ENCODE measurements at places on chromosomes 13 and 19.

DNA sequence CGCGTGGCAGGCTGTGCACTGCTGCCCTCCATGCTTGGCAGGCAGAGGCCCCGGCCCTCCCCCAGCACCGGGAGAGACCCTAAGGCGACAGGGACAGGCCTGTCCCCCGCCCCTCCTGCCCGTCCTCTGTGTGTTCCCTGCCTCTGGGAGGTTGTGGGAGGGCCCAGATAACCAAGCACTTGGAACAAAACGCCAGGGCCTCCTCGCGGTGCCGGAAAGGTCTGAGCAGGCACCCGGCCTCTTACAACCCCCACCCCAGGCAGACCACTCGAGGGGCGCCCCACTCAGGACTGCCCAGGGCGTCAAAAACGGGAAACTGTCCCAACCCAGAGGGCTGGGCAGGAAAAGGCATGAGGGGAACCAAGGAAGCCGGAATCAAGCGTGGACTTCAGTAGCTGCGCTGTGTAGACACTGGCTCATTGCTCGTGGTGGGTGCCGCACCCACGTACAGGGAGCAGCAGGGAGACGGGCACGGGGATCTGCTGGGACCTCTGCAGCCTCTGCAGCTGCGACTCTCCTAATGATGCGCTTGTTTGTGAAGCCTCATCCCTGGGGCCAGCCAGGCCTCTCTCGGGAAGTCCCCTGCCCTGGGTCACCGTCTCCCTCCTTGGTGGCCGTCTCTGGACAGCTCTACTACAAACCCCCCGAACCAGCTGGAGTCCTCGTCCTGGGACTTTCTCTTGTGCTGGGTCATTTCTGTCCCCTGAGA lies 20.0 kb downstream of the GNA11 start:
- DNase-seq: no peak

DNA sequence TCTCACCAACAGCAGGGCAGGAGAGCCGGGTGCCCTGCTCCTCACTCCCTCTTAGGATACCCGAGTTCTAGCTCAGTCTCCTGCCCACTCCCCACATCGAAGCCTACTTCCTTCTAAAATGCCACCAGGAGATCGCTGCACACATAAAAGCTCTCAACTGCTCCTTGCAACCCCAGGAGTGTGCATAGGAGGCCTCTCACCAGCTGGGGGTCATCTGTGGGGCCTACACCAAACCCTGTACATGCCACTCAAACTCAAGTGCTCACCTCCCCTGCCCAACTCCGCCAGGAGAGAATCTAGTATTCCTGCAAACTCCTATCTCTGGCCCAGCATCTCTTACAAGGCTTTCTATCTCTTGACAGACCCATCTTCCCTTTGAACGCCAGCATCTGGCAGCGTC lies 2.8 kb downstream of the SGTA start:
- no peak for DNase-seq

DNA sequence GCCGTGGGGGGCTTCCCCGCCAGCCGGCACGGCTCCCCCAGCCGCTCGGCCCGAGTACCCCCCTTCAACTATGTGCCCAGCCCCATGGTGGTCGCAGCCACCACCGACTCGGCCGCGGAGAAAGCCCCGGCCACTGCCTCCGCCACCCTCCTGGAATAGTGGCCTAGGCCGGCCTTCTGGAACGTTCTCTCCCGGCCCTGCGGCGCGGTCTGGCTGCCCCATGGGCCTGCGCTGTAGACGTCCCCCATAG lies 9.0 kb downstream of the C19orf25 start:
- DNase-seq: no peak

GRCh38 chr19:41172297-41173164 lies 20.5 kb upstream of the CYP2S1 start:
- DNase-seq: no peak

GRCh38 chr19:49104229-49104864 lies 9.8 kb upstream of the LIN7B start:
- DNase-seq: no peak

- DNase-seq: peak; percentile 81
Observed at GRCh38 chr19:48858984-48859710, 9.3 kb downstream of the PLEKHA4 start.

- DNase-seq: no peak
Observed at GRCh38 chr13:32150239-32150638, 118.7 kb downstream of the FRY start.

DNA sequence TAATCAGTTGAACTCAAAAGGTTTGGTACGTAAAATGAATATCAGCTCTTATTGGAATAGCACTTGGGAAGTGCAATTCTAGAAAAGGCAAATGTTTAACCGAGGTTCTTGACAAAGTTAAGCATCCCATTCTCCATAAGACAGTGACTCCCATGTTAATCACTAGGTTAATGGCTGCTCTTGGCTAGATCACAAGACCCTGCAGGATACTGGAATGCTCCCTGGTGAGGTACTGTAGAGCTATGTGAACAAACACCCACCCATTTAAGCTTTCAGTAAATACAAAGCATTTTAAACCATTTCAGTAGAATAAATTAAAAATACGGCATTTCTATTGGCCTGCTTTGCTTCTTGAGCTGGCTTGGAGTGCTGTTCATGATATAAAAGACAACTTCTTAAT lies 56.5 kb downstream of the TDRD3 start:
- no peak for DNase-seq

DNA sequence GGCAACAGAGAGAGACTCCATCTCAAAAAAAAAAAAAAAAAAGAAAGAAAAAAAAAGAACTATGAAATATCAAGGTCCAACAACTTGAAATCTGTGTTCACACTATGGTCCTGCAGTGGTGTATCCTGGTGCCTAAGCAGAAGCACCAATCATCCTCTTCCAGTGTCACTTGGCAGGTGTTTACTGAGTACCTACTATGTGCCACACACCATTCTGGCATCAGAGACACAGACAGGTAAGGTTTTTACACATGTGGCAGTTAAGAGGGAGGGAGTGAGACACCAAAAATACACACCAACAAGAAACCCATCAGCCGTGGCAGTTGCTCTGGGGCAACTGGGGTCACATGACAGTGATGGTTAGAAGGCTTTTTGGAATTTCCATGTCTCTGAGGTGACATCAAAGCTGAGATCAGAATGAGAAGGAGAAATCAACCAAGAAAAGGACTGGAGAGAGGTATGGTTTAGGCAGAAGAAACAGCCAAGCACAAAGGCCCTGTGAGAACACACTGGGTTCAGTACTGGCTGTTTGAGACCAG lies 17.6 kb downstream of the PBX4 start:
- DNase-seq: no peak

DNA sequence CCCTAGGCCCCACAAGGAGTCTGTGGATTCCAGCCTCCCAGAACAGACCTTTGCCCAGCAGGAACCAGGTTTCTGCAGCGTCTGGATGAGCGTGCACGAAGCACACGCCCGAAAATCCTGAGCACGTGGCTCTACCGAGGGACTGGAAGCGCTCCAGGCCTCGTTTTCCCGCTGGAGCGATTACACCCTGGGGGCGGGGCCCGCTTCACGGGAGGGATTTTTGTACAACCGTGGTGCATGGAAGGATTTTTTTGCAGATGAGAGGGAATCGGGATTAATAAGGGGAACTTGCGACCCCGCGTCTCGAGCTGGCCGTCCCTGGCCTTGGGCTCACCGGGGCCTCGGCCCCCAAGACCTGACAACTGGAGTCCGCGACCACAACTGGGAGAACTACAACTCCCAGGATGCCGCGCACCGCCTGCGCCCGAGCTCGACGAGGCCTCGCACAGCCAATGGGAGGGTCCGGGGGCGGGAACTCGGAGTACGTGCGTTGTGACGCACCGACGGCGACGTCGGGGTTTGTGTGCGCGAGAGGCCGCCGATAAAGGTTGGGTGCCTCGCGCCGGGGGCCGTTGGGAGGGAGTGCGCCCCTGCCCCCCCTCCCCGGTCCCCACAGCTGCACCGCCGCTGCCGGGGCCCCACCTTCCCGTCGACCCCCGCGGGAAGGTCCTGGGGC lies at the start of gene ZNF628:
Gene ZNF628, plus strand, starts transcription at position 518 of the 676 bp plus-strand sequence. CDS start 3,294 bp downstream, outside the sequence.
- DNase-seq: peak; percentile 99

- DNase-seq: no peak
Observed at GRCh38 chr13:48132961-48133360, 38.1 kb upstream of the MED4 start.

DNA sequence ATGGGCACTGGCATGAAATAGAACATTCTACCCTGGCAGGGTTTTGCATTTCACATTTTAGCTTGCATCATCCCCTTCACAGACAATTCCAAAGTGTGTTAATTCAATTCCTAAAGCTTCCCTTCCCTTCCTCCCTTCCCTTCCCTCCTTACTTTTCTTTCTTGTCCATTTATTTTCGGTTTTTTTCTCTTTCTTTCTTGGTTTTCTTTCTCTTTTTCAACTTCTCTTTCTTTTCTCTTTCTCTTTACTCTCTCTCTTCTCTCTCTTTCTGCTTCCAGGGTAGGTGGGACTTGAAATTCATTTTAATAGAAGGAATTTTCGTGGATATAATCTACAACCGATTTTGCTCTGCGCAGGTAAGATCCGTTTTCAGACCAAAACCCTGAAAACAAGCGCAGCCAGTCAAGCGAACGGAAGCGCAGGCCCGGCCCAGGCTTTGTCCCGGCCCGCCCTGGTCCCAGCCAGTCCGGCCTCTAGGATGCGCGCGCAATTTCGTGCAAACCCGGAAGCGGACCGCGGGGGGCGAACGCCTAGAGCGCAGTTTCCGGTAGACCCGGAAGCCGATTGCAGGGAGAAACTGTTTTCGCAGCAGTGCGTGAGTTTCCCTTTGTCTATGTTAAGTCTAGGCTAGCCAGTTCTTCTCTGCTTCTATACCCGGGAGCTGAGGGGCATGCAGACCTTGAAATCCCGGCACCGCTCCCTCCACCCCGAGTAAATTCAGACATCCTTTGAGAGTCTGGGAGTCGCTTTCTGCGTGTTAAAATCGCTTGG lies at the start of gene ZNF528:
Gene ZNF528, plus strand, starts transcription at position 540 of the 771 bp plus-strand sequence. CDS start 4,165 bp downstream, outside the sequence.
- peak; percentile 94 for DNase-seq
